PC-9 (cell line): ENCODE measurements at places on chromosomes 2 and 18. TPM values are rescaled to one million over a fixed set of nuclear protein-coding genes. Genes with fewer than 3 reads are reported as not detected.

DNA sequence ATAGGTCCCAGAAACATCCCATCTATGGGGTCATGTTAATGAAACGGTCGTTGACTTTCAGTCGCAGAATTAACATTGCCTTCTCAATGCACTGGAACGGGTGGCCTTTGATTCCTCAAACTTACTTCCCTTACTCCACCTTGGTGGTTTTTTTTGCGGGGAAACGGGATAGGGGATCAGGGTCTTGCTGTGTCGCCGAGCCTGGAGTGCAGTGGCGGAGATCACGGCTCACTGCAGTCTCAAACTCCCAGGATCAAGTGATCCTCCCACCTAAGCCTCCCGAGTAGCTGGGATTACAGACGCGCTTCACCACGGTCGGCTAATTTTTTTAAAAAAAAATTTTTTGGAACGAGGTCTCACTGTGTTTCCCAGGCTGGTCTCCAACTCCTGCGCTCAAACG lies 754 bp downstream of the ATG16L1 start:
- no peak for DNase-seq

The CYRIA gene
- total RNA-seq = 3.9 and 4.0 TPM in 2 replicates

DNA sequence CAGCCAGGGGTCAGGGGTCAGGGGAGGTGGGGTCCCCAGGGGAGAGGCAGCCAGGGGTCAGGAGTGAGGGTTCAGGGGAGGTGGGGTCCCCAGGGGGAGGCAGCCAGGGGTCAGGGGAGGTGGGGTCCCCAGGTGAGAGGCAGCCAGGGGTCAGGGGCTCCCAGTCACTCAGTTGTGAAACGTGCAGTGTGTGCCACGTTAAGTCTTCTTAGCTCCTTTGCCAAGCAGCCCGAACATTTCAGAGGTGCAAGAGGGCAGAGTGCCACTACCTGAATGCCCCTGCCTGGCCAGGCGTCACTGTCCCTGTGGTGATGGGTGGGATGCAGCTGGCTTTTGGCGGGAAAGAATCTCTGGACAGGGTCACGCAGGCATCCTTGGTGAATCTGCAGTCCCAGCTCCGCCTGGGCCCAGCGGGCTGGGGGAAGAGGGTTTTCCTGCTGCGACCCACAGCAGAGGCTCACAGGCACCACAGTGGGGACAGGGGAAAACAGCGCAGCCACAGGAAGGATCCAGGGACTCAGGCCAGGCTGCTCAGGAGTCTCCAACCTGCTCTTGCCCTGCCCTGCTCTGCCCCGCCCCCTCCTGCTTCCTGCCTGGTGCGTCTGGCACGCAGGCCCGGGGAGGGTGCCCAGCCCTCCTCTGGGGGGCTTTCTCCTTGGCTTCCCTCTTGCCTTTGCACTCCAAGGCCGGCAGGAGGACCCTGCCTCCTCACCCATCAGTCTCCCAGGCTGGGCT lies 188.3 kb downstream of the TWIST2 start:
- peak; percentile 16 for DNase-seq

DNA sequence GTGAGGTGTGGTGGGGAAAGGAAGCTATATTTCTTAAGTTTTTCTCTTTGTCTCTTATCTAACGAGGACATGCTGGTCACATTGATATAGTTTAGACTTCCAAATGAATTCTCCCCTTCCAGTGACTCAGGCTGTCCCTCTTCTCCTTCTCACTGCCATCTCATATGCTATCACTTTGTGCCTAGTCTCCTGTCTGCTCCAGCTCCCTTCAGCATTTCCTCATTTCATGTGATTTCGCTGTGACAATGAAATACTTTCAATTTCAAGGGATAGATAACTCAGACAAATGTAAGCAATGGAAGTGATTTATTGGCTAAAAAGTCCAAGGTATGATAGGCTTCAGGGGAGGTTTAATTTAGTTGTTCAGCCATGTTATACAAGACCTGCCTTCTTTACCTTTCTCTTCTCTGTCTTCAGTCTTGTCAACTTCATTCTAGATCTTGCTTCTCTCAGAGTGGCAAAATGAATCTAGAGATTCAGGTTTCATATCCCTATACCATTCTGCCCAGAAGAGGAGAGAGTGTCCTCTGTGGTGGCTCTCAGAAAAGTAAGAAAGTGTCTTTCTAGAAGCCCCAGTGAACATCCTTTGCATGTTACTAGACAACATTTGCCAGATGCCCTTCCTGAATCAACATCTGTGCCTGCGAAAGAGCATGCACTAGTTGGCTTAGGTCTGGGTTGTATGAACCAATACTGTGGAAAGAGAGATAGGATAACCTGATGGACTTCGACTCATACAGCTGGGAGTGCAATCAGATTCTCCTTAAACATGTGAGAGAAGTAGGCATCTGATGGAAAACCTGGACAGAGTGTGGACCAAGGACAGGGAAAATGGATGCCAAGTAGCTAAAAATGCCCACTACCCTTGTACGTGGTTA lies 29.9 kb upstream of the GPR155 start:
- DNase-seq = no peak

DNA sequence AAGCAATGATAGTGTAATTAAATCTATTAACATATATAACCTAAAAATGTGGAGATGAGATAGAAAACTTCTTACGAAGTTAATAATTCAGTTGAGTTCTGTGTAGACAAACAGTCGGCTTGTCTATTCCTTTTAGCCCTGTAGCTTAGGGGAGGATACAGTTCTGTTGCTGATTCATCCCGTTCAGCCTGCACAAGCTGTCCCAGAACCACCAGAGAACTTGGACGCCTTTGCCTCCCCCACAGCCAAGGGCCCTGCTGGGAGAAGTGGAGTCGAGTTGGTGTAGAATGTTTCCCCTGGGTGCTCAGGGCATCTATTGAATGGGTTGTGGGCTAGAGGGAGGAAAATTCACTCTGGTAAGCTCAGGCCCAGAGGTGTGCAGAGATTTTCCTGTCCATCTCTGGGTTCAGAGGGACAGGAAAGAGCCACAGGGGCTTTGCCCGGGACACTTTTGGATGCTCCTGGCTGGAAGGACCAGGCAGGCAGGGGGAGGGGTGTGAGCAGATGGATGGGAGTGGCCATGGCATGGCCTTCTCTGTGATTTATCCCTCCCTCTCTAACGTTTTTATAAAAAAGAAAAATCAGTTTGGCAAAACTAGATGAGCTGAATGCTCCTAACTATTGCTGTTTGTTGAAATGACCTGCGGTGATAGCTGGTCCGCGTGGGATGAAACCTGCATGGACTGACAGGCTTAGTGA lies 42.8 kb upstream of the GALR1 start:
- DNase-seq = no peak

DNA sequence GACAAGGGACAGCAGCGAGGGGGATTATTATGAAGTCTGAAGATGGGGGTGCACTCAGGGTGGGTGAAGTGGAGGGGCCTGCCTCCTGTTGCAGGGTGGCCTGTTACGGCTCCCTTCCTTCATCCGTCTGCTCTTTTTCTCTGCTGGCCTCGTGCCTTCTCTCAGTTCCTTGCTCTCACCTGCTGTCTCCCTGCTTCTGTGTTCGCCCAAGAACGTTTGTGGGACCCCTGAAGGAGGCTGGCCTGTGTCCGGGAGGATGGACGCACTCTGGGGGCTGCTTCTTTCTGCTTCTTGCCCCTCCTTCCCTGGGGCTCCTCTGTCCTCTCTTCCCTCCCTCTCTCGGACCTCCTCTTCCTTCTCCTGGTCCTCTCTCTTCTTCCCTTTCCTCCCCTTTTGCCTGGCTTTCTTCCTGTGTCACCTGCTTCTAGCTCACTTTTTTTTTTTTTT lies 13.8 kb downstream of the MROH2A start:
- no peak for DNase-seq

- peak; percentile 41 for DNase-seq
These were observed 475.8 kb downstream of the TXNL1 start for GRCh38 chr18:56162311-56163265.

The ABCG5 gene
- not detected in 2 replicates for total RNA-seq

The SLC14A1 gene
- not detected in 2 replicates for total RNA-seq

DNA sequence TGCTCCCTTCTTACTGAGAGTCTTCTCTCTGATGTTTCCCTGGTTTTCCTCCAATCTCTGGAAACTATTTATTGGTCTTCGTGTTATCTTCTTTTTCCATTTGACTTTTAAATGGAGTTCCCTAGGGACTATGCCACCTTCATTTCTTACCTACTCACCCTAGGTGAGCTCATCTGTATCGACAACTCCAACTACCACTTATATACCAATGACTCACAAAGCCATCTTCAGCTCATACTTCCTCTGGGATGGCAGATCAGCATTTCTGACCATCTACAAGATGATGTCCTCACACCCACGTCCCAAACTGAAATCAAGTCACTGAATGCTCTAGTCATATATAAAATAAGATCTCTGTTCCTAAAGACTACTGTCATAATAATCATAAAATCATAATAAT lies 40.6 kb downstream of the CFAP210 start:
- DNase-seq = no peak

The REG3A gene
- total RNA-seq = not detected in 2 replicates

- peak; percentile 28 for DNase-seq
These were observed 215.3 kb downstream of the TTC32 start for GRCh38 chr2:19686439-19686838.

DNA sequence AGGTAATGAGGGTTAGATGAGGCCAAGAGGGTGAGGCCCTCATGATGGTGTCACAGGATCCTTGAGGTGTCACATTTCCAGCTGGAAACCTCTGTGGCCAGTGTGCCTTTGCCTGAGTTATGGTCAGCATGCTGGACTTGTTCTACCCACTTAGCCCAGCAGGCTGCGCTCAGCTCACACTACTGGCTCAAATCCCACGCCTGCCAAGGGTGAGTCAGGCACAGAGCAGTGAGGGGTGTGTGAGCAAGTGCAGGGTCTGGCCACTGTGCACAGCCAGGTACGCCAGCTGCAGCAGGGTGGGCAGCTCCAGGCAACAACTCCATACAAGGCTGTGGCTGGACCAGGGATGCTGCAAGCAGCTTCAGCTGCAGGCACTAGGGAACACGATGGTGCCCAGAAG lies 616.6 kb upstream of the FSHR start:
- no peak for DNase-seq

- no peak for DNase-seq
These were observed 2.0 kb upstream of the AQP4 start for GRCh38 chr18:26867471-26867870.

GRCh38 chr2:208033701-208034502 lies 8.6 kb upstream of the PLEKHM3 start:
- peak; percentile 48 for DNase-seq

DNA sequence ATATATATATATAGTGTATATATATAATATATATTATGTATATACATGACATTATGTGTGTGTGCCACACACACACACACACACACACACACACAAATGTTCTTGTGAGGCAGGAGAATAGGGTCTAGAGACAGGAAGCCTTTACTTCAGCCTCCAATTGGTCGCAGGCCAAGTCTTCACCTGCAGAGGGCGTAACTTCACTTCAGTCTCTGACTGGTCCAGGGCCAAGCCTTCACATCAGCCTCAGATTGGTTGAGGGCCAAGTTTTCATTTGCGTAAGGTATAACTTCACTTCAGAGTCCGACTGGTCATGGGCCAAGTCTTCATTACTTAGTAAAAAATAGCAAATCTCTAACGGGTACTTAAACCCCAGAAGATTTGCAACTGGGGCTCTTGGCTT lies 13.2 kb upstream of the SS18 start:
- no peak for DNase-seq

The FHOD3 gene
- 10.6 and 13.3 TPM in 2 replicates for total RNA-seq

The RAMP1 gene
- 48.5 and 48.7 TPM in 2 replicates for total RNA-seq

The ADRA2B gene
- total RNA-seq = 0.26 and 0.55 TPM in 2 replicates

GRCh38 chr2:234970099-234970440 lies 18.3 kb downstream of the SH3BP4 start:
- no peak for DNase-seq

The PREPL gene
- 34.2 and 42.2 TPM in 2 replicates for total RNA-seq

GRCh38 chr2:47196046-47196445 lies 40.9 kb upstream of the STPG4 start:
- DNase-seq = no peak

- DNase-seq = no peak
These were observed 6.4 kb upstream of the TNS1 start for GRCh38 chr2:218009231-218009630.

The C1QL2 gene
- total RNA-seq = not detected in 2 replicates

The AOX1 gene
- 4.1 and 5.1 TPM in 2 replicates for total RNA-seq

- DNase-seq = no peak
These were observed 11.4 kb upstream of the PER2 start for GRCh38 chr2:238299803-238300202.

DNA sequence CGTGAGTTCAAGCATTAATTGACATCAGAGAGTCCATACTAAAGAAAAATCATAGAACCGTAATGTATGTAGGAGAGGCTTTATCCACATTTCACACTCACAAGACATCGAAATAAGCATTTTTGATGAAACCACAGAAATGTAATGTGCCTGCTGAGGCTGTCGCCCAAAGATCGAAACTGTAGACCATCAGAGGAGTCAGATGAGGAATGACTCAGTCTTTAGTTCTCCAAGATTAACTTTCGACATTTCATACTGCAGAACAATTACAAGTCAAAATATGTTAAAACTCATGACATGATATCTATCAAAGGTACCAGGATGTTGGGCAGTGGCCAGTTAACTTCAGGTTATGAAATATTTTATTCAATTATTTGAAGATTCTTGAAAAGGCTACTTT lies 79.6 kb downstream of the RAB31 start:
- DNase-seq = no peak

GRCh38 chr2:215548714-215549113 lies 112.8 kb upstream of the FN1 start:
- DNase-seq = no peak

The ALPI gene
- total RNA-seq = not detected in 2 replicates

The SKOR2 gene
- not detected in 2 replicates for total RNA-seq

GRCh38 chr2:141439524-141439923 lies 691.3 kb downstream of the LRP1B start:
- DNase-seq = no peak

GRCh38 chr2:160934991-160935390 lies 225.2 kb upstream of the TANK start:
- DNase-seq = no peak

GRCh38 chr2:3756306-3756705 lies 52.9 kb downstream of the DCDC2C start:
- DNase-seq = no peak
